ENCODE measurements at places on chromosomes 7 and 10.
A peak's percentile ranks its signal among the peaks of the same experiment; 100 is the strongest.

- no peak for DNase-seq
These were observed 204.7 kb upstream of the HDAC9 start for GRCh38 chr7:18290865-18291264.

DNA sequence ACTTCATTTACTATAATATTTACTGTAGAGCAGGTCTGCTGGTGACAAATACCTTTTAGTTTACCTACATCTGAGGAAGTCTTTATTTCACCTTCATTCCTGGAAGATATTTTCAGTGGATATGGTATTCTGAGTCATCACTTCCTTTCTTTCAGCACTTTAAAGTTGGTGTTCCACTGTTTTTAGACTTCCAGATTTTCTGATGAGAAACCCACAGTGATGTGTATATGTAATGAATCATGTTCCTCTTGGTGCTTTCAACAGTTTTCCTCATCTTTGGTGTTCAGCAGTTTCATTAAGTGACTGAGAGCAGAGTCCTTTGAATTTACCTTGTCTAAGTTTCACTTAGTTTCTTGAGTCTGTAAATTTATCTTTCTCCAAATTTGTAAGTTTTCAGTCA lies 36.4 kb downstream of the COPG2 start:
- DNase-seq = peak; percentile 54

DNA sequence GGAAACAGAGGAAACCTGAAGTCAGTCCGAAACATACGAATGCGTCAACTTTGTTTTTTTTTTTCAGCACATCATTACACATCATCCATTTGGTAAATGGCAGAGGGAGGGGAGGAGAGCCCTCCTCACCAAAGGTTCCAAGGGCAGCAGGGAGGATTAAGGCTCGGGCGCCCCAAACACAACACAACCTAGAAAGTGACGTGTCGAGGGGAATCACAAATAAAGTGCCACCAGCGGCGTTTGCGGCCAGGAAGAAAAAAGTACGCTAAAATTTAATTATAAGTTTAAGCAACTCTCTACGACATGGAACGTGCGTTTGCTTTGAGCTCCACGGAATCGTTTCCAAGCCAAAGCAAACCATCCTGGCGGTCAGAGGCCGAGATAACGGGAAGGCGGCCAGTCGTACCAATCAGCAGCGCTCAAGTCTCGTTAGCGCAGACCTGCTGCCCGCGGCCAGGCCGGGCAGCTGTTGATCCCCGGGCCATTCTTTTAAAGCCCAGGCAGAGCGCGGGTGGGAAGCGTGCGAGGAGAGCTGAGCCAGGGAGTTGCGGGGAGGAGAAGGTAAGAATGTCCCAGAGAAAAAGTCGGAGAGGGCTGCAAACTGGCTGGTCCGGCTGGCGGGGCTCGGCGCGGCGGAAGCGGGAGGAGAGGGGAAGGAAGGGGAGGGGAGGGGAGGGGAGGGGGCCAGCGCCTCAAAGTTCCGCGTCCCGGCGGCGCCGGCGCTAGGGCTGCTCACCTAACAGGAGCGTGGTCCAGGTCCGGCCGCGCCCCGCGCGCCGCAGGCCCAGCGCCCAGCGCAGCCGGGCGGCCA lies 719 bp downstream of the DPY19L1 start:
- peak; percentile 59 for DNase-seq

- no peak for DNase-seq
These were observed 29.0 kb downstream of the DENND2A start for GRCh38 chr7:140611641-140612040.

GRCh38 chr7:12643644-12644043 lies 43.8 kb upstream of the ARL4A start:
- no peak for DNase-seq
